ENCODE measurements at places on chromosomes 2 and 18.
A peak's percentile ranks its signal among the peaks of the same experiment; 100 is the strongest.

DNA sequence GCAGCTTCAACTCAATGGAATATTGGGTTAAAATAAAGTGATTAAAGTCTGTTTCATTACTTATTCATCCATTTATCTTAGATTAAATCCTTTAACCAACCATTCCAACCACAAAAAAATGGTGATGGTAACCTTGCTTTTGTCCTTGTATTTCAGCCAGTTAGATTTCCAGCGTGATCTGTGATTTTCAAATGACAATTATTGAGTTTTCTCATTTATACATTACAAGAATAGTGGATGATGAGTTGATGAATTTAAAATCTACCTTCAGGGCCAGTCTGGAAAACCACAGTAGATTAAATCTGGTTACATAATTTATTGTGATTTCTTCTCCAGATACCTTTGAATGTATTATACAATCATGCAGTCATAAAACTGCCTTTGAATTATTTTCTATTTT lies 29.7 kb upstream of the UNC80 start:
- DNase-seq: no peak

DNA sequence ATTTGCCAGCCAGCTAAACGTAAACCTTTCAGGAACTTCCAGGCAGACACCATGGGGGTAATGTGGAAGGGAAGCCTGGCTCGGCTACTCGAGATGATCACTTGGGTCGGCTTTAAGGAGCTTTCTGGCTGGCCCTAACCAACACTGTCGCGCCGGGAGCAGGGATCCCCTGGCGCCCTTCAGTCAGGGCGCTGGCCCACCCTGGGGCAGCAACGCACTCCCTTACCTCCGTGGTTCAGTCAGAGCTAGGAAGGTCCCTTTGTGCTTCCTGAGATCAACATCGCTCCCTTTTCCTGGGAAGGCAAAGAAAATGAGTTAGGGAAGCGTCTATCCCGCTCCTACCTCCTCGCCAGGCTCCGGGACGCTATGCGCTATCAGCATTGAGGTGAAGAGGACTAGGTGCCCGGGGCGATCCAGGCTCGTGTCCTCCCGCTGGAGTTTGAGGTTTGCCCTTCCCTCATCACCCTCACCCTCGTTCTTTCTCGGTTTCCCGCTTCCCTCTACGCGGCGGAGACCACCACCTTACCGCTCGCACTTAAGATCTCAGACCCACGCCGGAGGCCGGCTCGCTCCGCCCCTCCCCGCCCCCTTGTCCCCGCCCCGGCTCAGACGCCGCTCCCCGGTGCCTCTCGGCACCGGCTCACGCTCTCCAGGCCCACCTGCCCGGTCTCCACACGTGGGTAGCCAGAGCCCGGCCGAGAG lies 449 bp upstream of the ATRAID start:
- peak; percentile 83 for DNase-seq

GRCh38 chr18:76875390-76876325 lies 53.3 kb downstream of the ZNF236 start:
- DNase-seq: peak; percentile 86

- DNase-seq: peak; percentile 80
Measured at GRCh38 chr18:7980136-7980535, 413.0 kb downstream of the PTPRM start.

GRCh38 chr2:212672186-212672585 lies 133.6 kb upstream of the ERBB4 start:
- no peak for DNase-seq

- DNase-seq: no peak
Measured at GRCh38 chr2:105365206-105365605, 27.9 kb downstream of the C2orf49 start.

GRCh38 chr2:114010001-114010400 lies 120.1 kb downstream of the ACTR3 start:
- DNase-seq: no peak

DNA sequence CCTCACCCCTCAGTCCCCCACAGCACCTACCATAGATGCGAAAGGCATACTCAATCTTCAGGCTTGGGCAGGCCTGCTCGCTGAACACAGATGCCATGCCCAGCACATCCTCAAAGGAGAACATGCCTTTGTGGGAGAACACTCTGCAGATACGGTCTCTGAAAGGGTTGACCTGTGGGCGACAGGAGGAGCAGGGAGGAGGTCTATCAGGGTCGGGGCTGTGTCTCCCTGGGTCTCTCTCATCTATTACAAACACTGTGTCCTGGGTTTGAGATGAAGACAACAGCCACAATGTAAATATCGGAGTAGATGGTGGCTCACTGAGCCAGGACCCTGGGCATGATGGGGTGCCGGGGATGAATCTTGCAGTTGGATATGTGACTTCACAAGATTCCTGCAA lies 46.0 kb downstream of the CIB4 start:
- DNase-seq: no peak

DNA sequence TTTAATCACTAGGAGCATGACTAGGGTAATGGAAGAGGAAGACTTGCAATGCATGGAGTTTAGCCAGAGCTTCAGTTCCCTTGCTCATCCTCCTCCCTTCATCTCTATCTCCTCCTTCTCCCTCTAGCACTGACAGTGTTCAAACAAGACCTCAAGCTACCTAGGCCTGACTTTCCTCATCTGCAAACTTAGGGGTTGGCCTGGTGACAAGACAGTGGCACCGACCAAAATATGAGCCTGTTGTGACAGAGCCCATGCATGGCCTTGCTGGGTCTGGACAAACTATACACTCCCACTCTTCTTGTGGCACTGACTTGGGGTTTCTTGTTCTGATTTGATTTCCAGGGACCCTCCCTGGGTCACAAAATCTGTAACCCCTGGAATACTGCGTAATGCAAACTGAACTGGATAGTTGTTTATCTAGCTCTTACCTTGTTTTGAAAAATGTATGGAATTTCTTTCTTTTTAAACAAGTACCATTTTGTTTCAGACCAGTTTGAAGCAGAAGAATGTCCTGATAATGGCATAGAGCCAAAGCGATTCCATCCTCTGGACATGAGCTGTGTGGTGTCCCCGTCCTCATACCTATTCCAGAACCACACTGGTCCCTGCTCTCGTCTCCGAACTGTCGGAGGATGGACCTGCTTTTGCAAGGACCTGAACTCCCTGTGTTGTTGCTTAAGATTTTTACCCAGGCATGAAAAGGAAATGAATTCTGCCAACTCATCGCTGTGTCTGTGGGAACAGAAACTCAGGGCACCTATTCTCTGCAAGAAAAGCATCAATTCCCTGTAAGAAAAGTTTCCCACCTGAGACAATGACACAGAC lies 33.4 kb upstream of the PPP4R1 start:
- DNase-seq: no peak

DNA sequence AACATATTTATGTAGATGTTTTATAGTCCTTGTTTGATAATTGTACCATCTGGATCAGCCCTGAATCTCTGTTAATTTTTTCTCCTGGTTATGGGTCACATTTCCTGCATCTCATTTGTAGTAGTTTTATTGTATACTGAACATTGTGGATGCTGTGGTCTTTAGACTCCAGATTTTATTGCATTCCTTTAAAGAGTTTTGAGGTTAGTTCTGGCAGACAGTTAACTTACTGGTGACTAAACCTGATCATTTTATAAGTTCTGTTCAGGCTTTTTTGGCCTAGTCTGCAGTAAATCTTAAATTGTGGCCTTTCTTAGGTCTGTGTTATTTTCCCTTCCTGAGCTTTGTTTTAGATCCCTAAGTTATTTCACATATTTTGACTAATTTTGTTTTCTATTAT lies 84.3 kb downstream of the FANCL start:
- no peak for DNase-seq

GRCh38 chr2:122412360-122412759 lies 656.9 kb downstream of the TSN start:
- no peak for DNase-seq

GRCh38 chr2:11941201-11942177 lies 195.1 kb downstream of the LPIN1 start:
- DNase-seq: no peak

- DNase-seq: no peak
Measured at GRCh38 chr2:231218366-231218765, 19.9 kb downstream of the ARMC9 start.

DNA sequence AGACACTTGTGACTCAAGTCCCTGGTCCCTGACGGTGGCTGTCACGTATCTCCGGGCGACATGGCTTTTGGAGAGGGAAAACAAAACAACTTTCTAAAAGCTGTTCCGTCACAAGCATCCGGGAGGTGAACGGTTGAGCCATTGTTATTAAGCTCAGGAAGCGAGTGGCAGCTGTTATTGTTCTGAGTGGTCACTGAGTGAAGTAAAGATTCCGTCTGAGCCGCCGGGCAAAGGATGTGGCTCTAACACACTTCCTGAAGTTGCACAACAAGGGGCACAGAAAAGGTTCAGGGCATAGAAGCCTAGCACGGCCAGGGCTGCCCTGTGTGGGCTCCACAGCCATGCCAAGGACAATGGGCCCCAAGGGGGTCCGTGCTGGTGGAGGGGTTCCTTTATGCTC lies 24.3 kb downstream of the INPP5D start:
- no peak for DNase-seq

GRCh38 chr18:21110713-21111345 lies 784 bp downstream of the ROCK1 start:
- DNase-seq: peak; percentile 63

DNA sequence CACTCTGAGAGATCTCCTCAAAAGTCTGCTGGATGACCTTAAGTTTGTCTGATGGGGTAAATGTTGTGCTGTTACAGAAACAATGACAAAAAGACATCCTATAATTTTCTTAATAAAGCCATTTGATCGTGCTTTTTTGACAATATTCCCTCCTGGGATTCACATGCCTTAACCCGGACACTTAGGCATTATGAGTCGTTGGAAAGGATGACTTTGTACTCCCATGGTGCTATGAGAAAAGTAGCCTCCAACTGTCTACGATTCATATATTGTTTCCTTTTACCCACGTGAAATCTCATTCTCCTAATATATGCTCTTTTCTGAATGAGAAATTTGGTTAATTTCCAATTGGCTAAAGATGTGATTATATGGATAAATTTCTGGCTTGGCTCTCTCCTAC lies 6.1 kb upstream of the MPP4 start:
- DNase-seq: no peak

- DNase-seq: peak; percentile 80
Measured at GRCh38 chr2:181104512-181105115, 124.2 kb downstream of the UBE2E3 start.

DNA sequence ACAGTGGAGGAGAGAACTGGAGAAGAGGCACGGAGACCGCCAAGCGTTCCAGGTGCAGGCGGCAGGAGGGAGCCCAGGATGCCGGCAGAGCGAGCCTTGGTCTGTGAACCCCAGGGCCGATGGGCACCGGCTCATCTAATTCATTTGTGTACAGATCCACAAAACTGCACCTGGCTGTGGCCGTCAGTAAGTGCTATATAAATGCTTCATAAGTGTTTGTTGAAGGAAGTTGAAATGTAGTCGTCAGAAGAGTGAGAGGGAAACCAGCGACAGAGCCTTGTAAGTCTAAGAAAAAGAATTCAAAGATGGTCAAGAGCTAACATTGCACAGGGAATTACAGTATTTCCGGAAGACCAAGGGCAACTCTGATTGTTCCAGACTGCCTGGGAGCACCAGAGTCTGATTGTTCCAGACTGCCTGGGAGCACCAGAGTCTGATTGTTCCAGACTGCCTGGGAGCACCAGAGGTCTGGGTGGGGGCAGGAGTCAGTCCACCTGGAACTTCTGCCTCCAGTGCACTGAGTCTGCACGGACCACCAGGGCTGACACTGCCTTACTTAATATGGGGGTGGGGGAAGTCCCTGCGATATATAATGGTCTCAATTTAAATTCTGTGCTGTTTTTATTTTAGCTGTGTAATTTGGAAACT lies 112.3 kb downstream of the BCL2 start:
- no peak for DNase-seq

- DNase-seq: no peak
Measured at GRCh38 chr2:234480337-234480736, 16.5 kb downstream of the ARL4C start.

Data from GM23338 (cell line).